ENCODE measurements at places on chromosomes 2 and 18.

- DNase-seq: no peak
Observed at GRCh38 chr2:134348239-134348638, 94.4 kb downstream of the MGAT5 start.

DNA sequence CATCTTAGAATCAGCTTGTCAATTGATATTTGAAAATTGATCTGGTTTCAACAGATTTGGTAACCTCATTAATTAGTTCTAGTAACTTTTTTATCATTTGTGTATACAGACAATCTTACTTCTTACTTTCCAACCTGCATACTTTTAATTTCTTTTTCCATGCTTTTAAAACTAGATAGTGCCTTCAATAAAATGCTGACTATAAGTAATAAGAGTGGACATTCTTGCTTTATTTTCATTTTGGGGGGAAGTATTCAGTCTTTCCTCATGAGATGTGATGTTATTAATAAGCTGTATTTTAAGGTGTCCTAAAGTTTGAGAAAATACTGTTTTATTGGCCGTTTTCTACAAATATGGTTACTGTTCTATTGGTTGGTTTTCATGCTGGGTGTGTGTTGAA lies 109.1 kb downstream of the KCNH7 start:
- no peak for DNase-seq

GRCh38 chr2:23069156-23069555 lies 315.8 kb upstream of the KLHL29 start:
- DNase-seq: no peak

DNA sequence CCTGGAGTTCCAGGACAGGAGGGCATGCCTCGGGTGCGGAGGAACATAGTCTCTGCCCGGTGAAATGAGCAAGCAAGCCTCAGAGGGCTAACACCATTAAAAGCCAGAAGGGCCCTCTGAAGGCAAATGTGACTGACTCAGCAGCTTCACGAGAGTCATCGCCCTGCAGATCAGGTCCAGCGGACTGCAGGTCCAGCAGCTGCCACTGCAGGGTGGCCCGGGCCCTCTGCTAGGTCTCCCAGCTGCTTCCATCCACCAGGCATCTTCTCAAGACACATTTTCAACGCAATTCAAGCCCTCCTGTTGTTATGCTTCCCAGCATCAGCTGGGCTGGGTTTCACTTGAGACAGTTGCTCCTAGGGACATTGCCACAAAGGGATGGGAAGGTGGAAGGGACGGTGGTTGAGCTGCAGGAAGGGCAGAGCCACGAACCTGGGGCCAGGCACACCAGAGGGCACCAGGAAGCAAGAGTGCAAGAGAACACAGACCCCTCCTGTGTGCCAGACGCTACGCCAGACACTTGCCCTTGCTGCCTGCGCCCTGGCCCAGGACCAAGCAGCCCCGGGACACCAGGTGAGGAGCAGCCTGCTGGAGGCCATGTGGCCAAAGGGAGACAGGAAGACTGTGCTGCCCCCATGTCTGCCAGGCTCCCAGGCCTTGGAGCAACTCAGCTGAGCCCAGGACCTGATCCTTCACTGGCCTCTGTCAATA lies 173.0 kb downstream of the HDAC4 start:
- DNase-seq: no peak

GRCh38 chr2:23660237-23660636 lies 266.7 kb downstream of the ATAD2B start:
- no peak for DNase-seq

DNA sequence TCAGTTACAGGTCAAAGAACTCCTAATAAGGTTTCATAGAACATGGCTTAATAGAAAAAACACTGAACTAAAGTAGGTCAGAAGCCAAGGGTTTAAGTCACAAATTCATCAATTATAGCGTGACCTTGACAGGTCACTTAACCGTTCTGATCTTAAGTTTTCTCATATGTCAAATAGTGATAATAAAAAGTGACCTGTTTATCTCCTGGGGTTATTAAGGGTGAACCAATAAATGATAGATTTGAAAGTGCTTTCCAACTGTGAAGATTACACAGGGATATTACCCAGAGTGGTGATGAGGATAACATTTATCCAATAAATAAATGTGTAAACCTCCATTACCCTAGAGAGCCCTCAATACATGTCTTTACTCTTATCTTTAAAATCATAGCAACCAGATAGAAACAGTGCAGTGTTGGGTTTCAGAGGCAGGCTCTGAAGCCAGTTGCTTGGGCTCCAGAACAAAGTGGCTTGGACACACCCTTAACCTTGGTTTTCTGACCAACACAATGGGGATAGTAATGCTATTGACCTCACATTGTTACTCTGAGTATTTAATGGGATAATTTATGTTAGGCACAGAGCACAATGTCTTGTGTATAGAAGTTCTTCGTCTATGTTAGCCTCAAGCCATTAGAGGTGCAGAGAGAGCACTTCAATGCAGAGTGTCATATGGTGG lies 48.6 kb downstream of the KLHL14 start:
- DNase-seq: no peak

DNA sequence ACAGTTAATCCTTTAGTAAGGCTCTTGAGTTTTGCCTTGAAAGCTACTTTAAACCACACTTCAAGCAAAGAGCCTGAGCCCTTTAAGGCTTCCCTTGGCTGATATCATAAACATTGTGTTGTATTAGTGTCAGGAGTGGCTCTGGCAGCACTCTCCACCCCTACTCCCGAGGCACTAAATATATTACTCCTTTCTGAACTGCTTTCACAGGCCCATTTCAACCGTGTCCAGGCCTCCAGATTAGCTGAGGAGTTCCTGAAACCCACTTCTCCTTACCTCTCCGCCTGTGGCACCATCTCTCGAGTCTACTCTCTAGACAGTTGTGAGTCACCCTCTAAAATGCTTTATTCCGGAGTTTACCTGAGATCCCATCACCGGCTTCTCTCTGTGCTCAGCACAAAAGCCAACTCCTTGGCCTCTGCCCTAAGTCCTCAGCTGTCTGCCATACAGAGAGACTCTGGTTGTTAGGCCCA lies 14.4 kb upstream of the STON1 start:
- no peak for DNase-seq

GRCh38 chr2:128445523-128445900 lies 126.8 kb upstream of the HS6ST1 start:
- DNase-seq: peak; percentile 50

DNA sequence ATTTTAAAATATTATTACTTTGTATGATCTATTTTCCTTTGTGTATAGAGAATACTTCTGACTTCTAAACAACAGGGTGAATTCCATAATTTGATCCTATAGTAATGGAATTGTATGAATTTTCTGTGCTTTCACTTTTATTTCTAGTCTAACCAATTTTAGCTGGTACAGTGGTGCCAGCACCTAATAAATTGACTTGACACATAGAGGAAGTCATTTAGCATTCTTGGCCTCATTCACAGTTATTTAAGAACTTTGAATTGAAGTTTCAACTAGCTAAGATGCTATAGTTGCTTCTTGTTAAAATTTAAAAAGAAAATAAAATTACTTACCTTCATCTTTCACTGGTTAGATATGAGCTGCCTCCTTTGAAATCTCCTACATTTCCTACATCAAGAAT lies 220.4 kb downstream of the CPS1 start:
- DNase-seq: peak; percentile 61

DNA sequence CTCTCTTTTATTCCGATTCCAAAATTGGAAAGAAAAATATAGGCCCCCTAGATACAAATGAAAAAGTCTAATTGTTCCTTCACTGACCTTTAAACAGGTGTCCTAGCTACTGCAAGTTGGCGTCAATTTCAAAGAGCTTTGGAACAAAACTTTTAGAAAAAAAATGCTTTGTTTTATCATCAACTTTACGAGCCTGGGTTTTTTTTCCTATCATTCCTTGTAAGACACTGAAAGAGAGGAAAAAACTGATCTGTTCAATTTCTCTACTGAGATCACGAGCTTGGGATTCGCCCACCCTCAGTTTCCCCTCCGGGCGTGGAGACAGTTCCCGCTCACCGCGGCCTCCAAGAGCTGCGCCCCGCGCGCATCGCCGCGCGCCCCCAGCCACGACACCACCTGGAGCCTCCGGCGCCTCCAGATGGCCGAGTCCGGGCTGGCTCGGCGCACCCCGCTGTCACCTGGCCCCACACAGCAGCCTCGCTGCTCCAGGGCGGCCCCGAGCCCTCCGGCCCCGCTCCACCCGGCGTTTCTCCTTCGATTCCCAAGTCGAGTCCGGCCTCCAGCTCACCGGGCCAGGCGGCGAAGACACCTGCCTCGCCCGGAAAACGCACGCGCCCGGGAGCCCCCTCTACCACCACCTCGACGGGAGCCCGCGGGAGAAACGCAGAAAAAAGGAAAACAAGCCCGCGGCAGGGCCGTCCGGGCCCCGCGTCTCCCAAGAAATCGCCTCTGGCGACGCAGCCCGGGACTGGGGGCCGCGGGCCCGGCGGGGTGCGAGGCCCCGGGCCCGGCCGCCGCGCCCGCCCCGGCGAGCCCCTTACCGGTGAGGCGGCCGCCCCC lies 656 bp downstream of the TBC1D8 start:
- peak; percentile 8 for DNase-seq

DNA sequence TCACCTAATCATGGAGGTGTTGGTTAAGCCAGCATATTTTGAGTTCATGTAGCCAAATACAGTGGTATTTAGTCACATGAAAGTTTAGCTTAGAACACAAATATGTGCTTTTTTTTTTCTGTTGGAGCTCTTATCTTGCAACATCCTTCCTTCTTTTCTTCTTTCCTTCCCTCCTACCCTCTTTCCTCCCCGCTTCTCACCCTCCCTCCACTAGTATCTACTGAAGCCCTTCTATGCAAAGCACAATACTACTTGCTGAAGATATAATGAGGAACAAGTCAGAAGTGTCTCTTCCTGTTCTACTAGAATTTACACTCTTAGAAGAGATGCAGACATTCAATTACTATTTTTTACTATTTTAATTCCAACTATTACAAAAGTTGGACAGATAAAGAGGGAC lies 105.0 kb upstream of the ITGA4 start:
- no peak for DNase-seq

- no peak for DNase-seq
Observed at GRCh38 chr2:237012577-237013267, 73.0 kb upstream of the COPS8 start.

GRCh38 chr18:74652392-74652988 lies 54.8 kb downstream of the ZNF407 start:
- no peak for DNase-seq

DNA sequence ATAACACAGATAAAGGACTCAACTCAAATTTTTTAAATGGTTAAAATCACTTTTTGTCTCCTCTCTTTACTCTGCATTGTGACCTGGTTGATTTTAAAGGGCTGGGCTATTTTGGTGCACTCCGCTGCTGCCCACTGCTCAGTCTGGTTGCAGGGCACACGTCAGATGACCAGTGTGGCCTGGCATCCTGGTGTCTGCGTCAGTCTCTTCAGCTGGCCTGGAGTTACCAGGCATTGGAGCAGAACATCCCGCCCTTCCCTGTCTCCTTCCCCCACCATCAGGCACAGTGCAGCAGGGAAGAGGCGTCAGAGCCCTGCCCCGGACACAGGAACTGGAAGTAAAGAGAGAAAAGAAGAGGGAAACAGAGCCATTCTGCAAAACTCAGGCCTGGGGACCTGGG lies 8.9 kb downstream of the C1QL2 start:
- DNase-seq: no peak

GRCh38 chr18:6561862-6562291 lies 147.2 kb upstream of the L3MBTL4 start:
- no peak for DNase-seq

DNA sequence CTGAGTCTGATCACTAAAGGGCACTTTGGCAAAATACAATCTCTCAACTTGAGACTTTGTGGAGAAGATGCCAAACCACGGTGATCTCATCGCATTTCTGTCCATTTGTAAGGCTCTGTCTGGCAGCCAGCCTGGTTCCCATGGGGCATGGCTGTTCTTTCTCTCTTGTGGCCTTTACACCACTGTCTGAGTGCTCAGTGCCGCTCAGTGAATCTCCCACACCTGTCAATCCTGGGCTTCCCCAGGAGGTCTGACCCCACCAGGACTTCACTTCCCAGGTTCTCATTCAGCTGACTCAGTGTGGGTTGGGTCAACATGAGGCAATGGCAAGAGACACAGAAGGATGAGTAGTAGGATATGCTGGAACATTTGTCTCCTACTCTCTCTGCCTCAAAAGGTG lies 96.8 kb upstream of the TRIB2 start:
- no peak for DNase-seq

- peak; percentile 31 for DNase-seq
Observed at GRCh38 chr18:7038330-7038851, 79.2 kb downstream of the LAMA1 start.

DNA sequence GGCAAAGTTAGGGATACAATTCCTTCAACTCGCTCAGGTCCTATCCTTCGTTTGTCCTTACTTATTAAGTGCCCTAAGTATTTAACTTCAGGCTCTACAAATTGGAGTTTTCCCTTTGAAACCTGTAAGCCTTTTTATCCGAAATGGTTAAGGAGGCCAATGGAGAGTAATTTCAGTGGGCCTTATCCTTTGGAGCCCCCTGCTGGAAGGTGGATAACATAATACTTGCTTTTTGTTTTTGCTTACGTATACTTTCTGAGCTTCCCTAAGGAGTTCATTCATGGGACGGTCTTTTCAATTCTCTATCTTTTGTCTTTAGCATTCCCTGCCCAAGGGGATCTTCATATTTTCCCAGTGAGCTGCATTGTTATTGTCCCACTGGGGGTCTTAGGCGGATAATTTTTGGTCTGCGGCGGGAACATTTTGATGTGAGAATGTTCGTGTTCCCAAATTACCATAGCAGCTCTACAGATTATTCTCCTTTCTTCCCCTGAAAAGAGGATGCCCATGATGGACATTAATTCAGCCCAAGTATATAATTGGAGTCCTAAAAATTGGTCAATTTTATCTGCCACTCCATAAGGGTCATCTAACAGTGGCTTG lies 34.4 kb upstream of the TRAPPC8 start:
- DNase-seq: peak; percentile 14

- DNase-seq: no peak
Observed at GRCh38 chr2:46132996-46133395, 164.2 kb upstream of the EPAS1 start.

GRCh38 chr18:44602380-44602779 lies 78.3 kb upstream of the SETBP1 start:
- no peak for DNase-seq

DNA sequence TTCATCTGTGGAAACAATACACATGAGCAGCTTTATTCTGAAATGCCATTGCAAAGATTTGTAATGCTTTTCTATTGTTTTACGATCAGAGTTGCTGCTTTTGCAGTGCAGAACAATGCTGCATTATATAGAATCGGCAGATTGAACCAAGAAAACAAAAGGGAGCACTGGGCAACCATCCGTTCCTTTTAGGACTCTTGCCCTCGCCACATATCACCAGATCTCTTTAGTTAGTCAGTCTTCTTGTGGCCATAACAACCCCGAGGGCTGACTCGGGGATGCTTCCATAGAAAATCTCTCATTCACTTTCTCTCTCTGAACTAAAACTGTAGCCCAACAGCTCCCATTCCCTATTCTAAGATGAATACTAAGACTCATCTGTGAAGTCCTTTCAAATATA lies 340.4 kb downstream of the NRXN1 start:
- DNase-seq: no peak

Measured in hematopoietic multipotent progenitor cell (in vitro differentiated cells).